ENCODE measurements at places on chromosomes 5 and 9. TPM values are rescaled to one million over a fixed set of nuclear protein-coding genes. Genes with fewer than 3 reads are reported as not detected.

DNA sequence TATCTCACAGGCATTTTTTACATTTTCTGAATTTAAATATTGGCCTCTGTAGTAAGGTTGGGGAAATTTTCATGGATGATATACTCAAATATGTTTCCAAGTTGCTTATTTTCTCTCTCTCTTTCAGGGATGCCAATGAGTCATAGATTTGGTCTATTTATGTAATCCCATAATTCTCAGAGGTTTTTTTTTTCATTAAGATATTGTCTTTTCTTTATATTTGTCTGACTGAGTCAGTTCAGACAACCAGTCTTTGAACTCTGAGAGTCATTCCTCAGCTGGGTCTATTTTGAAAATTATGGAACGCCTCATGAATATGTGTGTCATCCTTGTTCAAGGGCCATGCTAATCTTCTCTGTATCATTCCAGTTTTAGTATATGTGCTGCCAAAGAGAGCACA, 223.2 kb downstream of the PCSK1 start:
- no peak for DNase-seq

- DNase-seq: no peak
Observed at GRCh38 chr5:169905017-169905416, 75.3 kb downstream of the INSYN2B start.

Gene SYK
- 0.80 TPM for total RNA-seq

Gene GNA14
- total RNA-seq: 0.09 TPM

DNA sequence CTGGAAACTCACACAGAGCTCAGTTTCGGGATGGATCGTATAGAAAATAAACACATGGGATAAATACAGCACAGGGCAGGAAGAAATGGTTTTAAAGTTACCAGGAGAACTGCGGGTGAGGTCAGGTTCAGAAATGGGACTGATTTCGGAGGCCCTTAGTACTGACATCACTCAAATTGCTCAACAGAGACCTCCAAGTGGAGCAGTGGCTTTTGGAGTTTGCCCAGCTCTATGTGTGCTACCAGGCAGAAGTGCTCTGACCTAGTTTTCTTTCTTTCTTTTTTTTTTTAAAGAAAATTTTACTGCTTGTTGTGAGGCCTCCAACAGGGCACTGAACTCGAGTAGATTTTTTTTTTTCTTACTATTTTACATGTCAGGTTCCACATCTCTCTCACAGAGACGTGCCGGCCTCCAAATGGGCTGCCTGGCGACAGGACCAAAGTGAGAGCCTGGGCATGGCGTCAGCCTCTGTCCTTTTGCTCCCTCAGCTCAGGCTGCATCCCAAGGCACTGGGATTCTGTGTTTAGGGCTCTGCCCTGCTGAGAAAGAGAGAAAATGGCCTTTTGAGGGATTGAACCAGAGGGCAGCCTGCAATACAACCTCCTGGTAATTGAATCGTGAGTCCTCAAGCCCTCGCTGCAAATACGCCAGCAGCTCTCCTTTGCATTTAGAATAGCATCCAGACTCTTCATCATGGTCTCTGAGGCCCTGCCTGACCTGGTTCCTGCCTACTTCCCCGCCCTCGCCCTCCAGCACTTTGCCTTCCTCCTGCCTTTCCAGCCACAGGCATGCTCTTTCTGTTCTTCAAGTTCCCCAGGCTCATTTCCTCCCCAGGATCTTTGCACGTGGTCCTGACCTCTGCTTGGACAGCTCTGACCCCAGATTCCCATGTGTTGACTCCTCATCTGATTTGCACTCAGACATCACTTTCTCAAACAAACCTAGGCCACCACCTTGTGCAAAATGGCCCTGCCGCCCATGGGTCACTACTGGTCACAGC, 173.5 kb downstream of the FGF1 start:
- no peak for DNase-seq

- no peak for DNase-seq
Observed at GRCh38 chr9:88183798-88184495, 45.7 kb upstream of the SPATA31C2 start.

DNA sequence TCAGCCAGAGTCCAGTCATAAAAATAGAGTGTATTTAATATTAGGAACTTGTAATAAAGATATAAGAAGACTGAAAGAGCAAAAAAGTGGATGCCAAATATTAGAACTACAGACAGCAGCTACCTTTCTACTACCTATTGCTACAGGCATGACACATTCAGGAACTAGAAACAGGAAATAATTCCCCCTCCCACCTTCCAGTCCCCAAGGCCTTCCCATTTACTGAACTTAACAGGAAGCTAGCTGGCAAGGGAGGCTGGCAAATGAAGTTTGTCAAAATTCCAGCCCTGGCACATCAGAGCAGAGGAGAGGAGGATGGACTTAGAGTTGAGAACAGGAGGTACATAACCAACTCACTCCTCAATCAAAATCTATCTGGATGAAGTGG, 50.2 kb upstream of the RIC1 start:
- no peak for DNase-seq

Gene LCN2
- not detected for total RNA-seq

- DNase-seq: no peak
Observed at GRCh38 chr9:86112057-86112456, 12.7 kb upstream of the GOLM1 start.

GRCh38 chr9:127336506-127337352, 60.2 kb upstream of the SLC2A8 start:
- DNase-seq: no peak

Gene PLPPR1
- not detected for total RNA-seq

- DNase-seq: no peak
Observed at GRCh38 chr9:70901746-70902145, 219.7 kb downstream of the TRPM3 start.

- no peak for DNase-seq
Observed at GRCh38 chr9:115132648-115133047, 14.7 kb upstream of the TNC start.

GRCh38 chr5:117999939-118000549, 988.3 kb downstream of the DTWD2 start:
- DNase-seq: no peak
